ENCODE measurements at places on chromosomes 6 and 20. TPM values are rescaled to one million over a fixed set of nuclear protein-coding genes. Genes with fewer than 3 reads are reported as not detected.

GRCh38 chr6:14770572-14770971, 475.3 kb upstream of the JARID2 start:
- DNase-seq, result no peak

DNA sequence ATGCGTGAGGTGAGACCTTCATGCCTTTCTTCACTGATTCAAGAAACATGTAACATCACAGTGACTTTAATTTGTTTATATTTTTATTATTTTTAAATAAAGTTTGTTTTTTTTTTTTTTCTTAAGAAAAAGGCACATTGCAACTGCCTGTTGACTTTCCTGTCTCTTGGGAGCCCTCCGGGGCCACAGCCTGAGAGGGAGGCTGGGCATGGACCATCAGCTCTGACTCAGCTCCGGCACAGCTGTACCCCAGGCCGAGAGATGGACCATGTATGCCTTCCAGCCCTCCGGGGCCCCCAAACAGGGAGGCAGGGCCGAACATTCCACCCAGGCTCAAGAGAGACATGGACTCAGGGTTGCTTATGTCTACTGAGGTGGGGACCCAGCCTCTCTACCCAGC, 99.9 kb downstream of the NFATC2 start:
- DNase-seq, result no peak

- DNase-seq, result no peak
These were observed 141.0 kb downstream of the HACE1 start for GRCh38 chr6:104718672-104719071.

DNA sequence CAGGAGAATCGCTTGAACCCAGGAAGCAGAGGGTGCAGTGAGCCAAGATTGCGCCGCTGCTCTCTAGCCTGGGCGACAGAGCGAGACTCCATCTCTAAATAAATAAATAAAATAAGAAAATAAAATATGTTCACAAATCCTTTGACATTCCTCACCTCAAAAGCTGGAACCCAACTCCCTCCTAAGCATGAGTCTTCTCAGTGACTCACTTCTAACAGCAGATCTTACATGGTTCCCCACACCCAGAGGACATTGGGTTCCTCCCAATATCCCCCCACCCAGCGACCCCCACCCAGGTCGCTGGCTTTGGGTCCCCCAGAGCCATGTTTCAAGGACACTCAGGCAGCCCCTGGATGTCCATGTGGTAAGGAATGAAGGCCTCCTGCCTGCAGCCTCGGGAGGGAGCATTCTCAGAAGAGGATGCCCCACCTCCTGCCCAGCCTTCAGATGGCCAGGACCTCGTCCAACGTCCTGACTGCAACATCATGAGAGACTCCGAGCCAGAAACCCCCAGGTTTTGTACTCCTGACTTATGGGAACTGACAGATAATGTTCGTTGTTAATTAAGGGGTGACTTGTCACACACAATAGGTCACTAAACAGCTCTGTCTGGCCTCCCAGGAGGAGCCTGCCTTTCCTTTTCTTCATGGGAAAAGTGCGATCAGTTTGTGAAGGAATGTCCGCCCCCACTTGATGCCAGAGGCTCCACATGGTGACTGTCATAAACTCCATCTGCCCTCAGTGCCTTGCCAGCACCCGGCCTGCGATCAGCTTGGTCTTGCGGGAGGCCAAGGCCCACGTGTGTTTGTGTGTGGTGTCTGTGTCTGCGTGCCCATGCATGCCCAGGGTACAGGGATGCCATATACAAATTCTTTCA, 10.1 kb upstream of the GMEB2 start:
- no peak for DNase-seq

MCCD1 gene
- polyA plus RNA-seq, result not detected

OSBPL2 gene
- polyA plus RNA-seq, result 15.3 TPM

Data from A549 (cell line).